ENCODE measurements at places on chromosomes 1 and 21.

GRCh38 chr1:160671603-160672517, 25.0 kb upstream of the SLAMF1 start:
- no peak for DNase-seq

GRCh38 chr1:118145721-118146120, 39.3 kb downstream of the SPAG17 start:
- DNase-seq: no peak

GRCh38 chr1:210536254-210536961, 207.7 kb downstream of the HHAT start:
- no peak for DNase-seq

DNA sequence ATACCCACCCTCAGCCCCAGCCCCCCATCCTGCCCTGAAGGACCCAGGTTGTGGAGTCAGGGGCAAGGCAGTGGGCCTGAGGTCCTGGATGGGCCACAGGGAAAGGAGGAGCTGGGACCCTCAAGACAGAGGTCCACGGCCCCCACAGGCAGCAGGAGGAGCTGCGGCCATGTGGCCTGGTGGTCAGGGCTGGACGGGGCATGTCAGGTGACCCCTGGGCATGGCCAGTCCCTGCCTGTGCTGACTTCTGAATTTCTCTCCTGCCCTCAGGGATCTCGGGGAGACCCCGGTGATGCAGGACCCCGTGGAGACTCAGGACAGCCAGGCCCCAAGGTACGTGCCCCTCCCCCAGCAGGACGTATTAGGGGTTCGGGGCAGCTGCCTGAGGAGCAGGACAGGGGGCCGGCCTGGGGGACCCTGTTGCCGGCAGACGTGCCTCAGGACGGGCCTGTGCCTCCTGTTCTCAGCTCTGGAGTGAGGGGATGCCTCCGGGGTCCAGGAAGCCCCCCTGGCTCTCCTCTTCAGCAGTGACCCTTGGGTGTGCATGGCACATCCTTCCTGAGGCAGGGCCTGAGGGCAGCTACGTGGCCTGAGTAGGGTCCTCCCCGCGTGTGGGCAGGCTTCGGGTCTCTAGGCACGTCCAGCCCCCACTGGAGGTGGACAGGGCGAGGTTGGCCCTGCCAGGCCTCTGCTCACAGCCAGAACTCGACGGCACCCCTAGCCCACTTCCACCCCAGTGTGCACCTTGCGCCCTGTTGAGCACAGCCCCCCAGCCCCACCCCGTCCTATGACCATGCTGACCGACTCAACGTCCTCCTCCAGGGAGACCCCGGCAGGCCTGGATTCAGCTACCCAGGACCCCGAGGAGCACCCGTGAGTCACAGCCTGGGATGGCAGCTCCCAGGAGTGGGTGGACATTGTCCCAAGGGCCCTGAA, 23.6 kb downstream of the COL6A2 start:
- no peak for DNase-seq

DNA sequence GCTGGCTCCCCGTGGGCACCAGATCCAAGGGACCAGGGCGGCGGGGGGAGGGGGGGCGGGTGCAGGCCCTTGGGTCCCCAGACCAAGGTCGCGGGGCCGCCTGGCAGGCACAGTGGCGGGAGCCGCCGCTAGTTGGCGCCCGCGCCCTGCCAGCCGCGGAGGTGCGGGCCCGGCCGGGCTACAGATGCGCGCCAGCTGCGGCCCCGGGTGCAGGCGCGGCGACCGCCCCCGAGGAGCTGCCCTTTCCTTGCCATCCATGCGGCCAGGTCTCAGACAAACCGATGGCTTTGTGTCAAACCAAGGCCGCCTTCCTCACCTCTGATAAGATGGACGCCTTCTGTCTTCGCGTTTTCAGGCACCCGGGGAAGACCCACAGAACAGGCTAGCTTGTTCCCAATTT, 2.2 kb upstream of the RUNX3 start:
- peak; percentile 20 for DNase-seq

Measured in Kasumi-1 (cell line).